ENCODE measurements at places on chromosomes 7 and 10.

DNA sequence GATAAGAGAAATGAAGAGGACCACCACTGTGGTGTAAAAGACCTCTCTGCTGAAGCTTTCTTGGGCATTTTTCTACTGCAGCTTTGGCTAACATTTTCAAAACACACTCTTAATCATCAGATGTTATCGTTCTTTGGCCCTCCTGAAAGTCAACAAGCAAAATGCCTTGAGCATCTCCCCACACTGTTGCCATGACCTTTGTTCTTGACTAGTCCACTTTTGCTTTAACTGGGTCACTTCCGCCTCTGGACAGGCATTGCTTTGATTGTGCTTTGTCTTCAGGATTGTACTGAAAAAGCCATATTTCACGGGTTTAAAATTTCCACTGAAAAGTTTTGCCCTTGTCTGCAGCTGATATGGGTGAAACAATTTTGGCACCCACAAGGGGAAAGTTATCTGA is 107.8 kb upstream of the CXCL12 start:
- DNase-seq, result no peak

DNA sequence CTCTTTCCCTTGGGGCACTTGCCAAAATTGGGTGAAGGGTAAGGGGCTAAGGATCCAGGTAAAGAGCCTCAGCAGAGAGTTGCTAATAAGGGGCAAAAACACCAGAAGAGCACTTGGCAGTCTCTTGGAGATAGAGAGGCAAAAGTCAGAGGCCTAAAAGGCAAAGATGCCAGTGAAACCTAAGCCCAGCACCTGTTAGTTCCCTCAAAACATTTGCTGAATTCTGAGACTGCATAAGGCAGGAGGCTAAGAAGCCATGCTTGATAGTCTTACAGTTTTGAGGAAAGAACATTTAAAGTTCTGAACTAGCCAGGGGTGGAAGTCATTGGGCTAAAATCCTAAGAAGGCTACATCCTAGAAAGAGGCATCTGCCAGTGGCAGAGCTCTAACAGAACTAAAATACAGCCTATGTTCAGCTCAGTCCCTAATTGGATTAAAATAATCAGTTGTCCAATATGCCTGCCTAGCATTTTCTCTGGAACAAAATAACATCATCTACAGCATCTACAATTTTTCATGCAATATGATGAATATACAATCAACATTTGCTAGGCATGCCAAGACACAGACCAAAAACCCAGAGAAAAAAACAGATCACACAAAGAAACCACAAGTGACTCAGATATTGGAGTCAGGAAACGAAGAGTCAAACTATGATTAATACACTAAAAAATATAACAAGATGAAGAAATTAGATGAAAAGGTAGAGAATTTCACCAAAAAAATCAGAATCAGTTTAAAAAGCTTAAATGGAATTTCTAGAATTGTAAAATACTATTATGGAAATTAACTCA is 7.7 kb downstream of the HTR7 start:
- no peak for DNase-seq

DNA sequence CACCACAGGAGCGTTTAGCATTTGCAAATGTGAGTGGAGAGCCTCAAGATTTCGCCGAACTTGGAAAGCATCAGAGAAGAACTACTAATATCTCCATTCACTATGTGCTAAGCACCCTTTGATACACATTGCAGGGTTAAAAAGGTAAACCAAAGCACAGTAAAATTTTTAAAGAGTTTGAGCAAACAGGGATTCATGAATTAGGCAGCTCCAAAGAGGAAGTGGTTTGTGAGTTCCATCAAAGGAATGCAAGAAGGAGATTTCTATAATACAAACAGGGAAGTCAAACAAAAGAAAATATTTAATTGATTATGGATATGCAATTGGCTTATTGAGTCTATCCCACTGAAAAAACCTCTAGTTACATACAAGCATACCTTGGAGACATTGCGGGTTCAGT is 81.1 kb upstream of the TMEM72 start:
- no peak for DNase-seq

DNA sequence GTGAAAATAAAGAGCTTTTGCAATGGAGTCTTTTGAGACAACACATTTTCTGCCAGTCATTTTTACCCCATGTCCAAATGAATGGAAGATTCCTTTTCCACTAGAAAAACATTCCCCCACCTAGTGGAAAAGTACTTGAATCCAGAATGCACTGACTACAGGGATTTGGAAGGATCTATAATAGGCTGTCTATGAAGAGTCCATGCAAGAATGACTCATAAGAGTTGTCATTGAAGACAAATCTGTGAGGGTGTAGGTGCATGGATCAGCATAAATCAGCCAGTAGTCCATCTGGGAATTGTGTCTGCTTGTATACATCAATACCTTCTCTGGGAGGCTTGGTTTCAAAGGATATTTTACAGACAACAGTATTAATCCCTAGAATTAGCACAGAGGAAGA is 32.5 kb upstream of the TRUB1 start:
- DNase-seq, result no peak

DNA sequence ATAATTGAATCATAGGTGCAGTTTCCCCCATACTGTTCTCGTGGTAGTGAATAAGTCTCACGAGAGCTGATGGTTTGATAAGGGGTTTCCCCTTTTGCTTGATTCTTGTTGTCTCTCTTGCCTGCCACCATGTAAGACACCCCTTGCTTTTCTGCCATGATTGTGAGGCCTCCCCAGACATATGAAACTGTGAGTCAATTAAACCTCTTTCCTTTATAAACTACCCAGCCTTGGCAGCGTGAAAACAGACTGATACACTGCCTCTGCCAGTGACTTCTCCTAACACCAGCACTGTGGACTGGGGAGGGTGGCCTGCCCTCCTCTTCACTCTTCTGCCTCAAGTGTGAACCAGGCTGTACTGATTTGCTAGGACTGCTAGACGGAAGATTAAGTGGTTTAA is 108.6 kb downstream of the RAB11FIP2 start:
- DNase-seq, result no peak

GRCh38 chr10:108051218-108051617 is 886.7 kb upstream of the SORCS1 start:
- DNase-seq, result no peak

DNA sequence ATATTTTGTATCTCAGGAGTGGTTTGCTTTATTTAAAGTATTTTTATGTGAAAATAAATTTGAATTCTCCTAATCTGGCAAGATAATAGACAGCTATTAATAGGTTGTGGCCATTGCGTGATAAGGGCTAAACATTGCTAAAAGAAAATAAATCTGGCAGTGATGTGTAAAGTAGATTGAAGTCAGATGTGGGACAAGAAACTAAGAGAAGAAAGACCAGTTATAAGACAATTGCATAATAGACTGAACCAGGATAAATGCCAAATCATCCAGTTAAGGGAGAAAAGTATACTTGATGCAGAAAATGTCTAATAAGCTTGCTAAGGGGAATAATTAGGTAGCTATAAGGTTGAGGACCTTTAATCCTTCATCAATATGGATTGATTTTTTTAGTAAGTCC is 197.5 kb upstream of the CSTF2T start:
- no peak for DNase-seq

DNA sequence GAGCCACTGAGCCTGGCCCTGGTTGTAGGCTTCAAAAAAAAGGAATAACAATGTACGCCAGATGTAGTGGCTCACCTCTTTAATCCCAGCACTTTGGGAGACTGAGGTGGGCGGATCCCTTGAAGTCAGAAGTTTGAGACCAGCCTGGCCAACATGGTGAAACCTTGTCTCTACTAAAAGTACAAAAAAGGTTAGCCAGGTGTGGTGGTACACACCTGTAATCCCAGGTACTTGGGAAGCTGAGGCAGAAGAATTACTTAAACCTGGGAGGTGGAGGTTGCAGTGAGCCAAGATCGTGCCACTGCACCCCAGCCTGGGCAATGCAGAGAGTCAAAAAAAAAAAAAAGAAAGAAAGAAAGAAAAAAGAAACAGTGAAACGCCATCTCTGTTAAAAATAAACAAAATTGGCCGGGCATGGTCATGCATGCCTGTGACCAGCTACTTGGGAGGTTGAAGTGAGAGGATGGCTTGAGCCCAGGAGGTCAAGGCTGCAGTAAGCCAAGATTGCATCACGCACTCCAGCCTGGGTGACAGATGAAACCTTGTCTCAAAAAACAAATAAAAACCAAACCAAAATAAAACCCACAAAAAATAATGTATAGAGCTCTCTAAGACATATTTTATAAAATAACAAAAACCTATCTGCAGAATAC is 4.7 kb upstream of the KLHDC10 start:
- DNase-seq, result no peak

- DNase-seq, result no peak
Measured at GRCh38 chr7:88597941-88598425, 161.5 kb upstream of the ZNF804B start.

DNA sequence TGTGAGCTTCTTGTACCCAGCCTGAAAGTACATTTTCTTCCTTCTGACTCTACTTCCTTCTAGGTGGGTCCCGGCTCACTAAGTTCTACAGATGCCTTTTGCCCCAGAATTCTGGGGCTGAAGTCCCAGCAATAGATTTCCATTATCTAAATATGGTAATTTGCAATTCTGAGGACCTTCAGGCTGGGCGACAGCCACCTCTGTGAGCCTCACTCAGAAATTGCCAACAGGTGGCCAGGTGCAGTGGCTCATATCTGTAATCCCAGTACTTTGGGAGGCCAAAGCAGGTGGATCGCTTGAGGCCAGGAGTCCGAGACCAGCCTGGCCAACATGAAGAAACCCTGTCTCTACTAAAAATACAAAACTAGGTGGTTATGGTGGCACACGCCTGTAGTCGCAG is 23.7 kb downstream of the CREM start:
- DNase-seq, result no peak

GRCh38 chr7:26278770-26279169 is 12.9 kb upstream of the SNX10 start:
- DNase-seq, result no peak

DNA sequence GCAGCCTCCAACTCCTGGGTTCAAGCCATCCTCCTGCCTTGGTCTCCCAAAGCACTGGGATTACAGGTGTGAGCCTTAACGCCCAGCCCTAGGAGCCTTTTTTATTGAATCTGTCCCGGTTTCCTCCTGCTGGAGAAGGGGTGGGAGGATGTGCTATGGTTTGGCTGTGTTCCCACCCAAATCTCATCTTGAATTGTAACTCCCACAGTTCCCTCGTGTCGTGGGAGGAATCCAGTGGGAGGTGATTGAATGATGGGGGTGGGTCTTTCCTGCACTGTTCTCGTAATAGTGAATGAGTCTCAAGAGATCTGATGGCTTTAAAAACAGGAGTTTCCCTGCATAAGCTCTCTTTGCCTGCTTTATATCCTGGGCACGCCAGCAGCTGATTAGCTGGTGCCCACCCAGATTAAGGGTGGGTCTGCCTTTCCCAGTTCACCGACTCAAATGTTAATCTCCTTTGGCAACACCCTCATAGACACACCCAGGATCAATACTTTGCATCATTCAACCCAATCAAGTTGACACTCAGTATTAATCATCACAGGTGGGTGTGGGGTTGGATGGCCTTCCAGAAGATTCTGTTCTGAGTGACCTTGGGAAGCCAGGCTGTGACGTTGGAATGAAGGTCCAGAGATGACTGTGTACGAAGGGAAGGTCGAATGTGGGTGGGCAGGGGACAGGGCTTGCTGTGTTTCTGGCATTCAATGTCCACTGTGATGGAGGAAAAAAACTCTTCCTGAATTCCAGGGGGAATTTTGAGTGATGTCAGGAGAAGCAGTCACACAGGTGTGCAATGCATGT is 33.8 kb upstream of the CUX1 start:
- no peak for DNase-seq

- no peak for DNase-seq
Measured at GRCh38 chr7:129557686-129558481, 53.6 kb upstream of the NRF1 start.

DNA sequence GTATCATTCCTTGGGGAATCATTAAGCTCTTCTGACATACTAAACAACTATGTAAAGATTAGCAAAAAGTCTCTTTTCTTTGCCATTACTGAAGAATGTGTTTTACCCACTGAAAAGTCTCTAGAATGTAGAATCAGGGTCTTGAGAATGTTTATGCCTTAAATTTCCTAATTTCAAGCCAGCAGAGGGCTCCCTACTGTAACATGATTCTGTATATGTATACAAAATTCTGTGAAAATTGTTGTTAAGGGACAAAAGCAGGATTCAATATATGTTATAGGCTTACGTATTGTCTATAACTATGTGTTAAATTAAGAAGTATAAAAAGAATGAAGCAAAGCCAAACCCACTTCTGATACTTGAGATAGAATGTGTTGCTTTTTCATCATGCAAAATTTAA is 296.9 kb upstream of the DGKB start:
- DNase-seq, result no peak

DNA sequence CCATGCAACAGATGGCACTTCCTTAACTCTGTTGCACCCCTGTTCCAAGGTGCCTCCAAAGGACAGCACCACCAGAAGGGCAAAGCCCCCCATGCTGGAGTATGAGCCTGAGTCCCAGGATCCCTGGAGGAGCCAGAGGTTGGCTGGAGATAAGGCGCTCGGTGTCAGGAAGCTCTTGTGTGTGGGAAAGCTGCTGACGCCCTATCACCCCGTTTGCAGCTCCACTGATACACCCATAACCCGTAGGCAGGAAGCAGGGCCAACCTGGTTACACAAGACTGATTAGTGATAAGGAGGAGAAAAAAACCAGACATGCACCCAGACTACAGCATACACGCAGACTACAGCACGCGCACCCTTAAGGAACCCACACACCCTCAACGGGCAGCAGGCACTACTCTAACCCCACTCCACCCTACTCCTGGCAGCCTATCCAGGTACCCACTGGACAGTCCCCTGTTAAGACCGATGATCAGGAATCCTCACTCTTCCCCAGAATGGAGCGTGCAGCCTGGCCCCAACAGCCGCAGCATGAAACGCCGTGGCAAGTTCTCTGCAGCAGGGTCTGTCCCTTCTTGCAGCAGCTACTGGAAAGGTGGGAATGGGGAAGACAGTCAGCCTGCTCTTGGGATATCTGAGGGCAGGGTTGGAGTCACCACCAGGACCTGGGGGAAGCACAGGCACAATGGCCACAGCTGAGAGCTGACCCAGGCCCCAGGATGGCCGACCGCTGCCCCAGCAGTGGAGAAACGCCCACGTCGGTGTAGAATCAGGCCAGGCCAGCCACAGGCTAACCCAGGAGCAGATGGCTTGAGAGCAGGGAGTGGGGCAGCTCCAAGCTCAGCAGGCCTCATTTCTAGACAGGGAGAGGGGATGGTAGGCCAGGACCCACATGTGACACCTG is 38.3 kb upstream of the TUBB8 start:
- DNase-seq, result no peak

- no peak for DNase-seq
Measured at GRCh38 chr10:2985729-2986232, 81.6 kb upstream of the PFKP start.

GRCh38 chr7:150685219-150686029 is at the start of gene GIMAP2:
GIMAP2 (plus strand) TSS chr7:150685706; CDS start chr7:150687060, 1,354 bp downstream.
- DNase-seq, result no peak

DNA sequence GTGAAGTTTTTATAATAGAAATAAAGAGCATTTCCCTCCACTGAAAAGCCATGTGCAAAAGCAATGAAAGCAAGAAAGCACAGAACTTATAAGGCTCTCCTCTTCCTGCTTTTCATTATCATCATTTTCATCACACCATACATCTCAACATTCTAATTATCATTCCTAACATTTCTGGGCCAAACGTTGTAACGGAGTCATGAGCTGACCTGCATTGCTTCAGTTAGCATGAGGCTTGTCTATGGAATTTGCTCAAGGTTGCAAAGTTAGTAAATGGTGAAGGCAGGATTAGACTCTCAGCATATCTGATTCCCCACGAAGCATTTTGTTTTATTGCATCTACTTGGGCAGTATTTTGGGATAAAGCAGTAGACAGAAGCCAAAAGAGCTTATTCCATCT is 11.4 kb downstream of the SCIN start:
- DNase-seq, result no peak

All from activated T-helper 9 cell treated with anti-CD3 and anti-CD28 coated beads, Interleukin-2, amount 50 U/mL, for 16 hours (primary cell).